CD4-positive, CD25-positive, alpha-beta regulatory T cell (primary cell): ENCODE measurements at places on chromosomes 11 and 22. TPM values are rescaled to one million over a fixed set of nuclear protein-coding genes. Genes with fewer than 3 reads are reported as not detected.

DTX4 gene
- 1.0 TPM for total RNA-seq

C11orf86 gene
- not detected for total RNA-seq

KRTAP5-10 gene
- total RNA-seq: not detected

PRDM10 gene
- 15.8 TPM for total RNA-seq

BSCL2 gene
- 23.9 TPM for total RNA-seq

INSC gene
- total RNA-seq: not detected

MS4A6E gene
- total RNA-seq: not detected

ALX4 gene
- not detected for total RNA-seq

APOA5 gene
- not detected for total RNA-seq

HSCB gene
- 4.9 TPM for total RNA-seq

TMEM25 gene
- 10.7 TPM for total RNA-seq

DNA sequence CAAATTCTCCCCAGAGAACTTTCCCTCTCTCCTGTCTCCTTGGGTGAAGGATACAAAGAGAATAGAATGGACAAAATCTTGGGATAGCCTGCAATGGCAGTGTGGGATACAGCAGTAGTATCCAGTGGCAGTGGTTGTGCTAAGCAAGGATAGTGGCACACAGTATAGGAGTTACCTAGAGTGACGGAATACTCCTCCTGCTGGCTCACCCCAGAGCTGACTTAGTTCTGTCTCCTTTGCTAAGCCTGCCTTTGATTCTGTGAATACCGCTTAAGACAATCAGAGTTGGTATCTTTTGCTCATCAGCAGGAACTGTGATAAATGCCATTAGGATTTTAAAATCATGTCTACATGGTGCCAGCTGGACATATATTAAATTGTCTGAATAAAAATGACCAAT lies 404.3 kb downstream of the JRKL start:
- DNase-seq: no peak

GRCh38 chr11:1572197-1573076 lies at the start of gene DUSP8:
TSS of gene DUSP8 (minus strand) at chr11:1572271. CDS start at chr11:1565826, 6,445 bp downstream.
- peak; percentile 93 for DNase-seq

- no peak for DNase-seq
Measured at GRCh38 chr11:119081682-119082260, 2.9 kb upstream of the HMBS start.

- no peak for DNase-seq
Measured at GRCh38 chr11:121466063-121466794, 13.5 kb upstream of the SORL1-AS1 start.

DNA sequence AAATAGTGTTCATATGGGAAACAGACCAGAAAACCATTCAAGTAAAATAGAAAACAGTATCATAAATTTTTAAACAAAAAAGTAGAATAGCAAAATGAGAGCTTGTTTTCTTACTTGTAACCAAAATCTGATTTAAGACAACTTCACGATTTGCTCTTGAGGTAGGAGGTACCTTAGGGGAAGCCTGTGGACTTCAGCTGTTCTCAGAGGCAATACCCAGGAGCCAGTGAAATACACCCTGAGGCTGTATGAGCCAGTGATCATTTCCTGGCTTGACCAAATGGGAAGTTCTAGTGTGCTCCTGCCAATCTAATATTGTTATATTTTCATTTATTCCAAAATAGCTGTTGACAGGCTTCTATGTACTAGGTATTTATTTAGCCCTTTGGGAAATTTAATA lies 104.8 kb downstream of the ARHGAP42 start:
- DNase-seq: no peak

DNA sequence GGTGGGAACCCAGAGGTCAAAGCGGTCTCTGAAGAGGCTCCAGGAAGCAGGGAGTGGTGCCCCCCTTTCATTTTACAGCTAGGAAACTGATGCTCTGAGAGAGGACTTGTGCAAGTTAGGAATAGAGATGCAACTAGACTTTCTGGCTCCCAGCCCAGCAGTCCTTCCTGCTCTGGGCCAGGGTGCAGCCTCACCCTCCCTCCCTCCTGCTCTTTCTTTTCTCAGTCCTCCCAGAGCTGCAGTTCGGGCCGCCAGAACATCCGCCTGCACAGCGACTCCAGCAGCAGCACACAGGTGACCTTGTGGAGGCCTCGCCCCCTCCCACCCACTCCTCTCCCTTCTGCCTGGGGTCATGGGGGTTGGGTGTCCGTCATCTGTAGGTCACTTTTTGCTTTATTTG lies 51.5 kb downstream of the LHFPL7 start:
- DNase-seq: no peak

GRCh38 chr11:69703453-69703767 lies 412 bp downstream of the FGF19 start:
- no peak for DNase-seq

DNA sequence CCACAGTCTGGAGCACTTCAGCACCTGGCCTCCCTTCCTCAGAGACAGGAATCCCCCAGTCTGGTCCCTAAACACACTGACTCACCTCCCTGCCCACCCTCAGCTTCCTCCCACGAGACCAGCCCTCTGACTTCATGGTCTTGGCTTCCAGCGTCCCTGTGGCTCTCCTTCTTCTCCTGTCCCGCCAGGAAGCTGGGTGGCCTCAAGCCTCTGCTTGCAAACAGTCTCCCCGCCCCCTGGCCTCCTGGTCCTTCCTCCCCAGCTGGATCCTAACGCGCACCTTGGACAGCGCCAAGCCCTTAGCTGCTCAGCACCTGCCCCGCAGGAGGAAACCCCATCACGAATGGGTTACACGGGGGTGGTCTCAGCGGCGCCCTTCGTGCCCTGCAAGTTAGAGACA lies 4.5 kb downstream of the NCF4 start:
- DNase-seq: no peak

DNA sequence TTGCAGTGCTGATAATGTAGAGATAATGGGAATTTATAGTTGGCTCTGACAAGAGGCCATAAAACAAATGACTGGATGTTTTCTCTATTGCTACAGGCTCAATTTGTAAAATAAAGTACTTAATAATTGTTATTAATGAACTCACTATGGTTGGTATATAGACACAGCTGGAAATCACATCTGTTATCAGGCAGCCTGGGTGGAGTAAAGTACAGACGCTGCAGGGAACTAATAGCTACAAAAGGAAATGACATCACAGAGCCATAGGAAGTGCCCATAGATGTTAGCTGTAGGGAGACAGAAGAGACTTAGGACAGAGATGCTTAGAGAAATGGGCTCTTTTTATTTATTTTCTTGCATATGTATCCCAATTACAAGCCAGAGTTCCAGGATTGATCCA lies 81.0 kb upstream of the SNX19 start:
- DNase-seq: no peak

DNA sequence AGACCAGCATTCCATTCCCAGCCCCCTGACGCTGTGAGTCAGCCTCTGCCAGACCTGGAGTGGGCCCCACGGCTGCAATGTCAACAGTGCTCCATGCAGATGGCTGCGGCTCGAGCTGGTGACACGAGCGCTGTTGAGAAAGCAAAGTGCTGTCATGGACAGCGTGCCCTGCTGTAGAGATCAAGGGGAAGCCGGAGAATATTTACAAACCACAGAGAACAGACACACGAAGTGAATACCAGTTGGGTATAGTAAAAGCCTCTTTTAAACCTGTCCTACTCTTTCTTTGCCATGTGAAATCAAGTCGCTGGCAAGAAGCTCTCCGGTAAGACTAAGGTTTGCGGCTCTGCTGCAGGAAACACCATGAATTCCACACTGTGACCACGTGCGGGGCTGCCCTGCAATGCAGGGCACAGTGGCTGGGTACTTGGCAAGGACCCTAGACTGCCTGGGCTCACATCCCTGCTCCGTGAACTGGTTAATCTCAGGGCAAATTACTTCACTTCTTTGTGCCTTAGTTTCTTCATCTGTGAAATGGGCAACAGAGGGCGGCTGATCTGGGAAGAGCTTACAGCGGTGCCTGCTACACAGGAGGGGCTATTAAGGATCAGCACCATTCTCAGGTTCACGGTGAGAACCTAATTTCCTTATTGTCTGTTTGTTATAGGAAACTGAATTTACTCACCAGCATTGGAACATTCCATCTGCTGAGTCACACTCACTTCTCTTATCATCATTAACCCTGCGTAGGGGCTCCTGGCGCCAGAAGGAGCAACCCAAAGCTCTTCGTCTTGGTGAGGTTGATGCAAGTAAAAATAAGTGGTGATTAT lies 27.8 kb upstream of the ELFN2 start:
- DNase-seq: no peak

DNA sequence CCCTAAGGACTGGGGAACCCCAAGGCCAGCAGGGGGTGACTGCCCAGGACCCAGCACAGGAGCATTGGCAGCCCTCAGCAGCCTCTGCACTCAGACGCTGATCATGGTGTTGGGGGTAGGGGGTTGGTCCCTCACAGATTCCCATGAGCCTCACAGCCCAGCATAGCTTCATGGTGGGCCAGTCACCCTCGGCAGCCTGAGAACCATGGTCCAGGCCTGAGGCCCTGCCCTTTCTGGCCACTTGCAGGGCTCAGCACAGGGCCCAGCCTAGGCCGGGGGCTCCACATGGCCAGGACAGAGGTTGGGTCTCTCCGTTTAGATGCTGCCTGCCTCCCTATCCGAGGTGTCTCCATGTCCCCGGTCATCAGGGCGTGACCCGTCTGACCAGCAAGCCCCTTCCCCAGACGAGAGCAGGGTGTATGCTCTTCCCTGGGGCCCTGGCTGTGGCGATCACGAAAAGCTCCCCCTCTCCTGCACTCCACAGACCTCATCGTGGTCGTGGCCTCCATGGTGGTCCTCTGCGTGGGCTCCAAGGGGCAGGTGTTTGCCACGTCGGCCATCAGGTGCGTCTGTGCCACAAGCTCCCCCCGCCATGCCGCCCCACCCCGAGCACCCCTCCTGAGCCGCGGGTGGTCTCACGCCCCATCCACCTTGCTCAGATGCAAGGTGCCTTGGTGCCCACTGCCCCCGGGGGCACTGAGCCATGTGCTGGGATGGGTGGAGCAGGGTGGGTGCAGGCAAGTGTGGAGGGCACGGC lies 126.2 kb downstream of the KCNQ1 start:
- no peak for DNase-seq

DNA sequence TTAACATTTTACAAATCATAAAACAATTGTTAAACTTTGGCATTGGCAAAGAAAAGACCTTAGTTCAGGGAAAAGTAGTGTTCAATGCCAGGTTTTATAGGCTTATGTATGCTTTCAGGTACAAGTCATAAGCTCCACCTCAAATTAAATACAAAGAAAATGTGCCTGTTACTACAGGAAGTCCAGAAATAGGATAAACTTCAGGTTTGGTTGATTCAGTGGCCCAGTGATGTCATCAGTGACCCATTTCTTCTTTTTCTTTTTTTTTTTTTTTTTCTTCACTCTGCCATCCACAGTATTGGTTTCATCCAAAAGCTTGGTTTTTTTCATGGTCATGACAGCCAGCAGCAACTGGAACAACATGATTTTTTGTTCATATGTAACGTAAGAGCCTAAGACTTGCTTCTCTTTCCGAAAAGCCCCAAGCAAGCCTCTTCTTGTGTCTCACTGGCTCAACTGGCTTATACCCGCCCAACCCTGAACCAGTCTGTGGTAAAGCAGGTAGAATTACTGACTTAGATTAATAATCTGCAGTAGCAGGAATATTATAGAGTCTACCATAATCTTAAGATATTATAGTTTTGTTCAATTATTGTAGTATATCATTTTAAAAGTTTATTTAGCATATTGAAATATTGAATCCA lies 46.2 kb downstream of the TTC17 start:
- no peak for DNase-seq

- DNase-seq: no peak
Measured at GRCh38 chr11:95324826-95325225, 93.8 kb upstream of the SESN3 start.

DNA sequence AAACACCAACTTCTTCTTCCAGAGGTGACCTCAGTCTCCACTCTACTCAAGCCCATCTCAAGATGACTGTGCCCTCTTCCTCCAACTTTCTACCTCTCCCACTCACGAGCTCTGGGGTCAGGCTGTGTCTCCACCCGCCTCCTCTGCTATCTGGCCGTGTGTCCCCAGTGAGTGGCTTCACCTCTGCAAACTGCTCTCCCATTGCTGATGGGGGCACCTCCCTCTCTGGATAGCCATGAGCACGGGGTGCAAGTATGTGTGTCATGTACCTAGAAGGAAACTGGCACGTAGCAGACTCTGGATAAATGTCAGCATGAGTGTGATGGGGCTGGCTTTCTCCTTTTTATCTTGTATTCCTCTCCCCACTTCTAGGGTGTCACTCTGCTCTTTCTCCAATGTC lies 18.3 kb upstream of the RAC2 start:
- no peak for DNase-seq

DNA sequence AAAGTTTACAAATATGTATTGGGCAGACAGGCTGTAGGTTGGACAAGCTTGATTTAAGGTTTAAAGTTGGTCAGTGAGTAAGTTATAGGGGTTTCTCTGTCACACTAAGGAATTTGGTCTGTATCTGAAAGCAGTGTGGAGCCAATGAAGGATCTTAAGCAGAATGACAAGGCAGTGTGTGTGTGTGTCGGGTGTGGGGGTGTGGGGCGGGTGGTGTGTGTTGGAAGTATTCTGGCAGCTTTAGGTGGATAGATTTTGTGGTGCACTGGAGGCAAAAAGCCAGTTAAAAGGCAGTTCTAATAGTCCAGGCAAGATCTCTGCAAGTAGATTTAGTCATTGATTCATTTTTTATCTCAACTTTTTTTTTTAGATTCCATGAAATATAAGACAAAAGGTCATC lies 1006.8 kb upstream of the CCDC90B start:
- DNase-seq: no peak

DNA sequence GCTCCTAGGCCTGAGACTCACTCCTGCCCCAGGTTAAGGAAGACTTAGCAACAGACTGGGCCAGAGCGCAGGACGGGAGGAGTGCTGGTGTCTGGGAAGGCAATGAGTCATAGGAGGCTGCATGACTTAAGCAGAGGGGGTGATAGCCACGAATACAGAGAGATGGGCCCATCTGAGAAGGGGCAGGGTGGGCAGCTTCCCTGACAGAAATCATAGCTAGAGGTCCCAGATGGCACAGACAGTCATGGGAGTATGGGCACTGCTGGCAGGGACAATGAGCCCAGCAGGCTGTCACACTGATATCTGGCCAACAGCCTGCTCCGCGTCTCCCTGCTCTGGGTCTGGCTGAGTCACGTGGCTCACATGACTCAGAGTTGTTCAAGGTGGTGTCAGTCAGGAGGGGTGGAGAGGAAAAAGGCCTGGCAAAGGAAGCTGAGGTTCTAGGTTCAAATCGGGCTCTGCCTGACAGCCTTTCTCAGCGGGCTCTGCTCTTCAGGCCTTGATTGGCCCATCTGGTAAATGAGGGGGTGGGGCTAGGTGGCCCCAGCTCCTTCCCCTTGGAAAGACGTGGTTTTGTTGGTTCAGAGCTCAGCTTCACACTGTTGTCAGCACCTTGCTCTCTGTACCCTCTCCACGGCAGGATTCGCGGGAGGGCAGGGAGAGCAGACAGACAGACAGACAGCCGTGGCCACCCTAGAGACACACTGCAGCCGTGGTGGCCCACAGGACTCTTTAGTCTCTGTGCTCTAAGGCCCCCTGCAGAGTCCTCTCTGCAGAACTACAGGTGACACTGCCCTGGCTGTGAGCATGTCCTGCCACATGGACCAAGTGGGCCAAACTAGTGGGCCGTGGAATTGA lies 47.8 kb downstream of the DBX1 start:
- no peak for DNase-seq

- no peak for DNase-seq
Measured at GRCh38 chr11:78061088-78061920, 2.4 kb upstream of the THRSP start.

- DNase-seq: no peak
Measured at GRCh38 chr11:125494031-125494360, 2.1 kb downstream of the FEZ1 start.
